Heart right ventricle (tissue), 16 donors: ENCODE measurements at places on chromosomes 7 and 10. TPM values are rescaled to one million over a fixed set of nuclear protein-coding genes. Genes with fewer than 3 reads are reported as not detected.

Gene GCK
- polyA plus RNA-seq = 4.7 TPM

Gene FAM237B
- not detected for polyA plus RNA-seq

Gene TDRD1
- 0.22 TPM for polyA plus RNA-seq

Gene HTR5A
- polyA plus RNA-seq = not detected

Gene CALHM1
- polyA plus RNA-seq = not detected

Gene MUC12
- 0.49 TPM for polyA plus RNA-seq

Gene STEAP1B
- polyA plus RNA-seq = 0.44 TPM

Gene EN2
- polyA plus RNA-seq = 0.01 TPM

DNA sequence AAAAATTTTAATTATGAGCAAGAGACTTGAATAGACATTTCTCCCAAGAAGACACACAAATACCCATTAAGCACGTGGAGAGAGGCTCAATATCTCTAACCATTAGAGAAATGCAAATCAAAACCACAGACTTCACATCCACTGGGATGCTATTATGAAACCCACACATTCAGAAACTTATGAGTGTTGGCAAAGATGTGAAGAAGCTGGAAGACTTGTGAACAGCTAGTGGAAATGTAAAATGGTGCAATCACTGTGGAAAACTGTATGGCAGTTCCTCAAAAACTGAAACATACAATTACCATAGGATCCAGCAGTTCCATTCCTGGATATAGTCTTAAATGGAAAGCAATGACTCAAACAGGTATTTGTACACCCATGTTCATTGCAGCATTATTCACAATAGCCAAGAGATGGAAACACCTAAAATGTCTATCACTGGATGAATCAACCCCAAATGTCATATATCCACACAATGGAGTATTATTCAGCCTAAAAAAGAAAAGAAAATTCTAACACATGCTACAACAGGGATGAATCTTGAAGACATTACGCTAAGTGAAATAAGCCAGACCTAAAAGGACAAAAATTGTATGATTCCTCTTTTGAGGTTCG lies 53.5 kb upstream of the FRMD4A start:
- DNase-seq = no peak

DNA sequence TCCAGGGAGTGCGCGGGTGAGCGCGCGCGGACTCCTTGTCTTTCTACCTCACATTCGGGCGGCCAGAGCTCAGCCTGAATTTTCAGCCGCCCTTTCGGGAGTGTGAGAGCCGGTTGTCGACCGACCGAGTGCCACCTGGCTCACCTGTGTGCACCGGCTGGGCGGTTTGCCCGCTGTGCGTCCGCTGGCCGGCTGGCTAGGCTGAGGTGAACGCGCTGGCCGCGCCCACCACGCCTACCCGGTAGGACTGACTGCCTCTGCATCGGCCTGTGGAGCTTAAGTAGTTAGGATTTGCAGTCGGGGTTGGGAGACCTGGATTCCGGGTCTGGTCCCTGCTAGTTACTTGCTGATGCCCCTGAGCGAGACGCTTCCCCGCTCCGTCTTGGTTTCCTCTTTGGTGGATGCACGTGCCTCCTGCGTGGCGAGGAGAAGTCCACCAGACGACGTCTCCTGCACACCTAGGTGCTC lies 553 bp downstream of the TSPAN15 start:
- DNase-seq = peak; percentile 27

GRCh38 chr7:85041605-85042216 lies 145.1 kb downstream of the SEMA3D start:
- peak; percentile 26 for DNase-seq

DNA sequence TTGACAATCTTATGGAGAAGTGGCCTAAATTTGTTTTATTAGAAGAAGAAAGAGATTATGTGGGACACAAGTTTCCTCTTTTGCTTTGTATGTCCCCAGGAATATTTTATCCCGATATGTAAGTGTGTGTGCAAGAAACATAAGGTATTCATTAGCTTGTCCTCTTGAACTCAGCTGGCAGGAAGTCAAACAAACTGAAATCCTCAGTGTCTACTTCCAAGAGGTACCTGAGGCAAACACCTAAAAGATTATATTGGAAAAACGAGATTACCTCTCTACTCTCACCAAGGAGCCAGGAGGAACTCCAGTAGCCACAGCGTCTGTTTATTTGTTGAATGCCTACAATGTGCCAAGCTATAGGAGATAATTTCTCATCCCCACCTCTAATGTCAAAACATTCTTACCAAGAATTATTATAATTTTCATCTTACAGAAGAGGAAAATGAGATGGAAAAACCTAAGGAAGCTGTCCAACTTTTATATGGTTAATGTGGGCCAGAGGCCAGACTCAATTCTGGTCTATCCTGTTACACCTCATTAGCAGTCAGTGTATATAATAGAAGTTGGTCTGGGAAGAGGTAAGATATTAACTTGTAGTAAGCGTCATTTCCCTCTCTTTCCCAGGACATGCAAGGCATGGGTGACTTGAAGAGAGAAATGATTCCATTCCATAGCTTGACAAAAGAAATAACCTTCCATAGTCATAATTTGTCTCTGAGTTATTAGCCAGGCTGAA lies 692.7 kb downstream of the MAGI2 start:
- DNase-seq = no peak

GRCh38 chr10:87603196-87603595 lies 56.5 kb upstream of the PAPSS2 start:
- no peak for DNase-seq

- DNase-seq = peak; percentile 79
Observed at GRCh38 chr7:2116989-2117591, 115.7 kb downstream of the MAD1L1 start.

DNA sequence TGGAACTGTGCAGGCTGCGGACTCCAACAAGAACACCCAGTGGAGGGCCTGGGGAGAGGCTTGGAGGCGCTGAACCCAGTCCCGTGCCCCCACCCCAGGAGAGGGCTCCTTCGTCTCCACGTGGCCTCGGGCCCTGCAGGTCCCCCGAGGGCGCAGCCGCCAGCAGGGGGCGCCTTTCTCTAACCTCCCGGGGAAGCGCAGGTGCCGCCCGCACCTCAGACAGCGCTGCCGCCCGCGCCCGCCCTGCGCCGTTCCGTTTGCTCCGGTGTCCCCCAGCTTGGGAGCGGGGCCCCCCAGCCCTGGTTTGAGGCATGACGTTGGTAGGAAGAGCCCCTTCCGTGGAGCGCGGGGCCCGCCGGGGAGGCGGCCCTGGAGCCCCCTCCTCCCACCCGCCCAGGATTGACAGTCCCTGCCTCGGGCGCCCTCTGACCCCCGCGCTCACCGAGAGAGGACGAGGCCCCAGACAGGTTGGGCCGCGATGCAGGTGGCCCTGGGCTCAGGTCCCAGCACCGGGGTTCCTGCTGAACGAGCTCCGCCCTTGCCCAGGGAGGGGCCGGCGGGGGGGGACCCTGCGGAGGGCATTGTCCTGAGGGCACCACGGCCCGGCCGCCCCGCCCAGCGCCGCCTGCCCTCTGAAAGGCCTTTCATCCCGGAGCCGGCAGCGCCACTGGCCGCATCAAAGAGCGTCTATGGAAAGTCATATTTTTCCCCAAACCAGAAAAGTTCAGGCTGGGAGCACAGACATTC lies 42.8 kb downstream of the FOXL3 start:
- DNase-seq = peak; percentile 86

GRCh38 chr7:14851610-14852009 lies 50.9 kb downstream of the DGKB start:
- DNase-seq = no peak

GRCh38 chr10:127715782-127716378 lies 21.1 kb upstream of the FOXI2 start:
- no peak for DNase-seq

- no peak for DNase-seq
Observed at GRCh38 chr7:136183981-136184380, 206.8 kb upstream of the MTPN start.

- no peak for DNase-seq
Observed at GRCh38 chr7:42734568-42734967, 177.3 kb downstream of the C7orf25 start.

DNA sequence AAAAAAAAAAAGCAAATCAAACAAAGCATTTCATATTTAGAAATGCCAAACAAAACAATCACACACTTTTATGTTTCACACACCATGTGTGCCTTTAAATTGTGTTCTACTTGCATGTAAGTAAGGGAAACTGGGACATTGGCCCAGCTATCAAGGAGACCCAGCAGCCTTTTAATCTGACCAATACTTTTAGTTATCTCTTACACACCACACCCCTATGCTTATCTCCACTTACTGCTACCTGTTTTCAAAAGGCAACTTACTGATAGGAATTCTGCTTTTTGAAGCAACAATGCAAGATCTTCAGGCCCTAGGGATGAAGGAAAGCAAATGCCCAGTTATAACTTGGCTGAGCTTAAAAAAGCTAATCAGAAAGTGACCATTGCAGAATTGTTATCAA lies 1244.8 kb upstream of the SORCS1 start:
- DNase-seq = no peak
